ENCODE measurements at places on chromosomes 13 and 19.

DNA sequence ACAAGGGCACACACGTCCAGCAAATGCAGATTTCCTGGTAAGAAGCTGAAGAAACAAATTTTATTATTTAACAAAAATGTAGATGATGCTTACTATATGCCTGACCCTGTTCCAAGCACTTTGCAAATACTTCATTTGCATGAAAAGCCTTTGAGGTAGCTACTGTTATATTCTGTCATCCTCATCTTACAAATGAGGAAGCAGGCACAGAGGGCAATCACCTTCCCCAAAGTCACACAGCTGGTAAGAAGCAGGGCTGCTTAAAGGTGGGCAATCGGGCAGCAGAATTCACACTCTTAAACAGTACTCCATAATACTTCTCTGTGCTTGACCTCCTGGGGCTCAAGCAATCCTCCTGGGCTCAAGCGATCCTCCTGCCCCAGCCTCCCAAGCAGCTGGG, 18.3 kb upstream of the PNMA8C start:
- no peak for DNase-seq

GRCh38 chr19:660793-661426, 2.1 kb downstream of the RNF126 start:
- no peak for DNase-seq

GRCh38 chr19:38711726-38712153, 32.5 kb downstream of the CAPN12 start:
- no peak for DNase-seq

DNA sequence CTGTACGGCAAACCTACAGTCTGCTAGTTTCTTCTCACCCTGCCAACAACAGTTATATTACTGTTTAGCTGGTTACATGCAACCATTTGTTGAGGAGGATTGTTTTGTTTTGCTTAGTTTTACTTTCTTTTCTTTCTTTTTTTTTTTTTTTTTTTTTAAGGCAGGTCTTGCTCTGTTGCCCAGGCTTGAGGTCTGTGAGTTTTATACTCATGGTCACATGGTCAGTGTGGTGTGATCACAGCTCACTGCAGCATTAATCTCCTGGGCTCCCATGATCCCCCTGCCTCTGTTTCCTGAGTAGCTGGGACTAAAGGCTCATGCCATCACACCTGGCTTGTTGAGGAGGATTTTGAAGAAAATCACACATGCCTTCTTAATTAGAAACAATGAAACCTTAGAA, 505.6 kb downstream of the GPC5 start:
- no peak for DNase-seq

DNA sequence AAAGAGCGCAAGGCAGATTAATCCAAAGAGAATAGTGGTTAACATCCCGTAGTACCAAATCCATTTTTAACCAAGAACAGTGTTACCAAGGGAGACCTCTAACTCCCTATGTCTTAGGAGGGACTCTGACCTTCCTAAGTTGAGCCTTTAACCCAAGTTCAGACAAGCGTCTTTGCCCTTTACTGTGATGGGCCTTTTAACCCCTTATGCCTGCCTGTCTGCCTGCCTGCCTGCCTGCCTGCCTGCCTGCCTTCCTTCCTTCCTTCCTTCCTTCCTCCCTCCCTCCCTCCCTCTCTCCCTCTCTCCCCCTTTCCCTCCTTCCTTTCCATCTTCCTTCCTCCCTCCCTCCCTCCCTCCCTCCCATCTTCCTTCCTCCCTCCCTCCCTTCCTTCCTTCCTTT, 32.6 kb downstream of the CEACAM1 start:
- DNase-seq = no peak

DNA sequence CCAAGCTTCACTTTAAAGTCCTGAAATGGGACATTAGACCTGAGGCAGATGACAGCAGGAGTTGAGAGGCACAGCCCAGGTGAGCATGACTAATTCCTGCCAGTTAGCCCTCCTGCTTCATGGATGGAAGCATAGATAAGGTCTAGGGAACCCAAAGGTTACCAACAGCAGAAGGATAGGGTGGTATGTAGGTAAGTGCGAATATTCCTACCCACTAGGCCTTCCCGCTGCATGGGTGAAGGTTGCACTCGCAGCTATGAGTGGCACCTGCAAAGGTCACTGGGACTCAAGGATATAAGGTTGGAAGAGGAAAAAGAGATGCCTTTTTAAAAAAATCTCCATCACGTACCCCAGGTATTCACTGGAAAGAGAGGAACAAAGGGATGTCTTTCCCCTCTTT, 12.2 kb upstream of the MLLT1 start:
- no peak for DNase-seq

GRCh38 chr13:77353995-77354394, 27.1 kb upstream of the MYCBP2 start:
- no peak for DNase-seq

DNA sequence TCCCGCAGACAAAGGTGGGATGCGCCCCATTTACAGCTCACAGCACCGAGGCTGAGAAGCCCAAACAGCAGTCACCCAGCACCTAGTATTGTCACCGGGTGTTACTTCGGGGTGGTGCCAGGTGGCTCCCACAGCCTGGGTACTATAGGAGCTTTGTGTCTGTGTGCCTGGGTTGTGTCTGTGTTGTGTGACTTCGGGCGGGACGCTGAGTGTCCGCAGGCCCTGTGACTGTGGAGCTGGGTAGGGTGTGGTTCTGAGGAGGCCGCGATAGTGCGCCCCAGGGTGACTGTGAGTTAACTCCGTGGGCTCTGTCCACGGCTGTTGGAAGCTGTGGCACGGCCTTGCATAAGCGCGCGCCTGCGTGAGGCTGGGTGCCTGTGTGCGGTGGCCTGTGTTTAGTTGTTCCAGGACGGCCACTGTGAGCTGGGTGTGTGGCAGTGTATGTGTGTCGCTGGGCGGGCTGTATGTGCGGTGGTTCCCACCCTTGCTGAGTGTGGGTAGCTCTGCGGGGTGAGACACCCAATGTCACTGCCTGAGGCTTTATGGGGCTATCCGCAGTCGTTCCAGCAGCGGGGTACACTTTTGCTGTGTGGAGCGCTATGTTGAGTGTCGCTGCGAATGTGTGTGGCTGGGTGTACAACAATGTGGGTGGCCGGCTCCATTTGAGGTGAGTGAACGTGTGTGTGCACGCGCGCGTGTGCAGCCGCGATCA, 559 bp upstream of the SSBP4 start:
- DNase-seq = no peak

DNA sequence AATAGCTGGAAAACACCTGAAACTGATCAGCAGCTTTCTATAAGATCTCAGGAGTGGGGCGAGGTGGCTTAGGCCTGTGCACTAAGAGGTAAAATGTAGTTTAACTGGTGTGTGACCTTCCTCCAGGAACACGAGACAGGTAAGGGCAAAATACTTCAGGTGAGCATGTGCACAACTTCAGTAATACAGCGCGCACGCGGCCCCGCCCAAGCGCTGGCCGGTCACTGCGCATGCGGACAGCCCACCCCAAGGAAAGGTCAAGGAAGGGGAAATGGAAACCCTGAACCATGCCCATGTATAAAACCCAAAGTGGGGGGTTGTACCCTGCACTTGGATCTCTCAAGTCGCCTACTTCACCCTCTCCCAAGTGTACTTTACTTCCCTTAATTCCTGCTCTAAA, 49.4 kb upstream of the ARHGEF7 start:
- DNase-seq = no peak

DNA sequence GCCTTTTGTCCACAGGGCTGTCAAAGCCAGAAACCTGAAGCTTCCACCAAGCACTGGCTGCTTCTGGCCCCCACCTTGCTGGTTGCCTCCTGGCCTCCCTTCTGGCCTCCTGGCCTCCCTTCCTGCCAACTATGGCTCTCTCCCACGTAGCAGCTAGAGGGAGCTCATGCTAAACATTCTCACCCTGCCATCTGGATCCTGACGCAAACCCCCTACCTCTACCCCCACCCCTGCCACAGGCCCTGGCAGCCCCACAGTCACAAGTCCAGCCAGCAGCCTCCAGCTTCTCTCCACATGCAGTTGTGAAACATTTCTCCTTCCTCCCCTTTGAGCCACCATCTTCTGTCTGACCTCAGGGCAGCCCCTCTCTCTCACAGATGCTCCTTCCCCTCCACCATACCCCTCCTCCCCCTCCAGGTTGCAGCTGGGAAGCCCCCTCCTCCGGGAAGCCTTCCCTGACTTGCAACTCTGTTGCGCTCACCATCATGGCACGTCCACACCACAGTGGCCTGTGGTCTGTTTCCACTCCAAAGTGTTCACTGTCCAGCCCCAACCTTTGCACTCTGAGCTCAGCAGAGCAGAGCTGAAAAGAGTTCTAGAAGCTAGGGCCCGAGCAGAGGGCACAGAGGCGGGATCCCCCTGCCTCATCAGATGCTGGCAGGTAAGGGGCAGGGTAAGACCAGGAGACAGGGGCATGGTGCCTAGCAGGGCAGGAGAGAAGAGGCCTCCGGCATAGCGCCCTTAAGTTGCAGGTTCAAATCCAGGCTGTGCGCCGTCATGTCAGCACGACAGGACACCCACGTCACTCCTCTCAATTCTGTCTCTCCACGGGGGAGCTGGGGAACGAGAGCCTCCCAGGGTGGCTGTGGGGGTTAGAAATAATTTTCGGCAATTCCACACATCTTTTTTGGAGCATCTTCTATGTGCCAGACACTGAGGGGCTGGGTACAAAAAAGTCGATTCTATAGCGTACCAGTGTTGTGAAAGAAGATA, 7.3 kb downstream of the ADGRL1 start:
- DNase-seq = peak; percentile 66

DNA sequence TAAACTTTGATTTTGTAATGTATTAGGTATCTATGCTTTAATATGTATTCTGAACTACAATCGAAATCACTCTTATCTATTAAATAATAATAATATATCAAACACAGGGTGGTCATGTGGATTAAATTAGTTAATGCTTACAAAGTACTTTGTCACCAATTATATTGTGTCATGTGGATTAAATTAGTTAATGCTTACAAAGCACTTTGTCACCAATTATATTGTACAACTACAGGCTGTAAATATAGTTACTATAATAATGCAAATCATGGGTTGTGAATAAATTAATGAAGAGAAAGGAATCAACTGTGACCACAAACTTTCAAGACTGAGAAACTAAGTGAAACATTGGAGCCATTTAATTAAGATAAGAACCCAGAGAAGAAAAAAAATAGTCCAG, 1929.1 kb upstream of the PCDH20 start:
- DNase-seq = no peak

DNA sequence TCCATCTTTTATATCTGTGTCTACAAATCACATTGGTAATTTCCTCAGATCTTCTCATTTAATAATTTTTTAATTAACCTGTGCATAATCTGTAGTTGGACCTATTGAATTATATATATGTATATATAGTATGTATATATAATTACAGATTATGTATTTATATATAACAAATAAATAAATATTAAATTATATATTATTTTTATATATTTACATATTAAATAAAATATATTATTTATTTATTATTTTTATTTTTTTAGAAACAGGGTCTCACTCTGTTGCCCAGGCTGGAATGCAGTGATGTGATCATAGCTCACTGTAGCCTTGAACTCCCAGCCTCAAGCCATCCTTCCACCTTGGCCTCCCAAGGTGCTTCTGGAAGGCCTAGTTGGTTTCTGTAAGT, 197.9 kb downstream of the FGF9 start:
- DNase-seq = no peak

- no peak for DNase-seq
These were observed 69.1 kb downstream of the ATP7B start for GRCh38 chr13:51942189-51942588.
